ENCODE measurements at places on chromosomes 5 and 9.

GRCh38 chr9:15272377-15272928 is 34.6 kb downstream of the TTC39B start:
- DNase-seq, result no peak

- no peak for DNase-seq
Observed at GRCh38 chr9:136722969-136723356, 10.6 kb downstream of the DIPK1B start.

GRCh38 chr9:109166171-109166770 is 778 bp downstream of the FRRS1L start:
- no peak for DNase-seq

DNA sequence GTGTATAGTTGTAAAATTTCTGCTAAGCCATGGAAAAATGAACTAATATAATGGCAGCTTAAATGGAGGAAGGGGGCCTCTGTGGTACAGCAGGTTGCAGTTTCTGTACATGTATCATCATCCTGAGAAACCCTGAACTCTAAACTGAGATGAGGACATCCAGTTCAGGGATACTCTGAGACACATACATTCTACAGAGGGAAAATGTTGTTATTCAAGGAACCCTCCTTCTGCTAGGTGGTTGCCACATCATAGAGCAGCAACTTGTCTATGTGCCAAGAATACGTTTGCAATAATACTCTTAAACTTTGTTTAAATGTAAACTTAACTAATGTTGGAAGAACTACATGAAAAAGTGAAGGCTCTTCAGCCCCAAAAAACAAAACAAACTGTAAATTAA is 1310.8 kb upstream of the WWC1 start:
- DNase-seq, result no peak

GRCh38 chr5:55421074-55421529 is 113.3 kb downstream of the MTREX start:
- no peak for DNase-seq

DNA sequence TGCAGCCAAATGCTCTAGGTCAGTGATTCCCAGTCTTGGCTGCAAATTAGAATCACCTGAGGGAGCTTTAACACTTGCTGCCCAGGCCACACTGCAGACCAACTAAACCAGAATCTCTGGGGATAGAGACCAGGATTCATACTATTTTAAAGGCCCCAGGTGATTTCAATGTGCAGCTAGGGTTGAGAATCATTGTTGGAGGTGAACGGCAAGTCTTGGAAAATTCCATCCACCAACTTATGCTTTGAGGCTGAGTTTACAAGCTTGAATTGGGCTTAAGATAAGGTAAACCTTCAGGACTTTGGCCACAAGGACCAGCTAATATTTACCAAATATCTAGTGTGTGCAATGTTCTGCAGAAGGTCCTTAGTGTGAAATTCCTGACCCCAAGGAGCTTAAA is 27.5 kb downstream of the SLIT3 start:
- no peak for DNase-seq

DNA sequence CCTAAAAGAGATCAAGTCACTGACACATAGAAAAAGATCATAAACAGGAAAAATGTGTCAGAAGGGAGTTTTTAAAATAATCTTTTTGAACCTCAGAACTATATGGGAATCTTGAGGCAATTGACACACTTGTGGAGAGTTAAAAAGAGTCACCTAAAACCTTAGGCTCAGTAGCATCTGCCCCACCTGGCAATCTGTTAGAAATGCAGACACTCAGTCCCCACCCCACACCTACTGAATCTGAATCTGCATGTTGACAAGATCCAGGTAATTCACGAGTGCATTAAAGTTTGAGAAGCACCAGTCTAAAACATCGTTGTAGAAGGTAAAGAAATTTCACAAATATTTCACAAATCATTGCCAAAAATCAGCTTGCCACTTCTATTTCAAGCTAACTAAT is 388.3 kb downstream of the NR2F1-AS1 start:
- no peak for DNase-seq

GRCh38 chr5:26419987-26420386 is 618.4 kb downstream of the CDH9 start:
- no peak for DNase-seq

- DNase-seq, result no peak
Observed at GRCh38 chr5:15645381-15646160, 145.6 kb downstream of the FBXL7 start.

DNA sequence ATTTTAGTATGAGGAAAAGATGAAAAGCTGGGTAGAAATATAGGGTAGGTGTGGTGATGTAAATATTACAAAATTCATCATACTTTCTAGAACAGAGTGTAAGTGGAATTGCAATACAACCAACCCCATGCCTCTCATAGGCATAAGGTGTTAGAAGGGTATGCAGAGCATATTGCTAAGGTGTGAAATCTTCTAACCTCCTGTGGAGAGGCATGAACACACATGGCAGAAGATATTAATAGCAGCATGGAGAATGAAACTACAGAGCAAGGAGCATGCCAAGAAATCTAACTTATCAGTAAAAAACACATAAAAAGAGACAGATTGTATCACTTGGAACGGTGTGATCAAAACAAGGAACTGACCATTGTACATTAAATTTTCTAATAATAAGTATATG is 441.5 kb downstream of the CDH18 start:
- DNase-seq, result no peak

DNA sequence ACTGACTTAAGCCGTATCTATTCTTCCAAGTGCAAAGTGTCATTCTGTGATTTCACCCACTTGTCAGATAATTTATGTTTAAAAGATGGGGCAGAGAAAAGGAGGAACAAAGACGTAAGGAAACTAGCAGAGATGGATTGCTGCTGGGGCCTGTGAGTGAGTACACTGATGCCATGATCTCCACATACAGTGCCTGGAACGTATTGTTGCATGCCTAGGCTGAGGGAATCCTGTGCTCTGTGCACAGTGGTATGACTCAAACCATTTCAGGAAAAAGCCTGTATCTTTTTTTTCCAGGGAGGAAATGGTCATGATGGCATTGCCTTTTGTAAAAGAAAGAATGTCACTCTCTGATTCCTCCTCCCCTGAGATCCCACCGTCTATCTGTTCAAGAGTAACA is 359.5 kb upstream of the ADAMTS16 start:
- no peak for DNase-seq

Data from Calu3 (cell line).